ENCODE measurements at places on chromosomes 16 and 17.

DNA sequence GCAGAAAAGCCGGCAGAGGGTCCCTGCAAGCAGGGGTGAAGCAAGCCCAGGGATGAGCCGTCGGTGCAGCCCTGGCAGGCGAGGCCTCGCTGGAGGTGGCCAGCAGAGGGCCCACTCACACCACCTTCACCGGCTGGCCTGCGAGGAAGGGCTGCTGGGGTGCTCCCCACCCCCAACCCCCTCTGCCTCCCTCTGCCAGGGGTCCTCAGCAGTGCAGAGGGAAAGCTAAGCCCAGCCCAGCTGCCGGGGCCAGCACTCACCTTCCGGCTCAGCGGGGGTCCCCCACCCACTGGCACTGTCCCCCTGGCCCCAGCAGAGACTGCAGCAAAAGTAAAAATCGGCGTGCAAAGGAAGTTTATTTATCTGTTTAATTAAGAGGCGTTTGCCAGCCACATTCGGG is 113.4 kb downstream of the ENGASE start:
- DNase-seq: no peak

DNA sequence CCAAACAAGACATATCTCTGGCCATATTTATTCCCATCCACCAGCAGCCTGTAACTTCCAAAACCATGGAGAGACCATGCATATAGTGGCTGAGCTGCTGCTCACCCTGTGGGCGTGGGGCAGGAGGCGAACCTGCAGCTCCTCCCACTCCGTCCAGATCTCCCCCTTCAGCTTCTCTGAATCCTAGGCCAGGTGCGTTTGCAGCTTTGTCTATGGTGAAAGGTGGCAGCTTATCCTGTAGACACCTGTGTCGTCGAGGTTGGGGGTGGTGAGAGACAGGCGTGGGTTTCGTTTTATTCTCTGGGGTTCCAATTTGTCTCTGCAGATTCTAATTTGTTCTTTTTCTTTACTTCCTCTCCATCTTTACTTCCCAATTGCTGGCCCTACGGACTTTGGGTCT is 9.7 kb upstream of the ANKS4B start:
- DNase-seq: no peak

DNA sequence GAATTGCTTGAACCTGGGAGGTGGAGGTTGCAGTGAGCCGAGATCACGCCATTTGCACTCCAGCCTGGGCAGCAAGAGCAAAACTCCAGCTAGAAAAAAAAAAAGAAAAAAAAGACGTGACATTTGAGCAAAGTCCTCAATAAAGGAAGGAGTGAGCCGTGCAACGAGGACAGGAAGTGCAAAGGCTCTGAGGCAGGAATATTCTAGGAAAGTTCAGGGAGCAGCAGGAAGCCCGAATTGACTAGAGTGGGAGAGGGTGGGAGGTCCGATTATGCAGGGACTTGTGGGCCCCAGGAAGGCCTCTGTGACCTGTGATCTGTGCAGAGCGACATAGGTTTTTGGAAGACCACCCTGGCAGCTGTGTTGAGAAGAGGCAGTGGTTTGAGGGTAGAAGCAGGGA is 8.6 kb upstream of the LASP1NB start:
- DNase-seq: no peak

DNA sequence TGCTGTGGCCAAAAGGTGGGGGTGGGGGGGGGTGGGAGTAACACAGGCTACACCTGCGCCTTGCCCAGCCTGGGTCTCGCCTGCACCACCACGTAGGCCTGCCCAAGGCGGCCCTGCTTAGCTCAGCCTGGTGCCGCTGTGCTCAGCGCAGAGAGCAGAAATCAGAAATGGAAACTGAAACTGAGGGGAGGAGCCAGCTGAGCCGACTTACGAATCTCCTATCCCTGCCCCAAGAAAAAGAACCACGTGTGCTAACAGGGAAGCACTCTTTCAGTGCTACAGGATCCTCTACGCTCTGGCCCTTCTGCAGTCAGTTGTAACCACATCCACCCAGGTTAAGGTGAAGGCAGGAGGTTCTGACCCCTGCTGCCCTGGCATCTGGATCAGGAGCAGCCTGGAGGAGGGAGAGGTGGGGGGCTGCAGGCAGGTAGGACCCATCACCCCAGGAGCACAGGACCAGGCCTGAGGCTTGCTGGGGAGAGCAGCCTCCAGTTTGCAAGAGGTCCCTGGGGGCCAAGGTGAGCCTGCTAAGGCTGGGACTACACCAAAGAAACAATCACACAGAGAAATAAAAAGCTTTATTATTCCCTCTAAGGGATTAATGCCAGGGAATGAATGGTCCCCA is at the start of gene DHX58:
TSS of gene DHX58 (minus strand) at position 163 of the 625 bp plus-strand sequence. CDS start 822 bp downstream, outside the sequence.
- peak; percentile 80 for DNase-seq

DNA sequence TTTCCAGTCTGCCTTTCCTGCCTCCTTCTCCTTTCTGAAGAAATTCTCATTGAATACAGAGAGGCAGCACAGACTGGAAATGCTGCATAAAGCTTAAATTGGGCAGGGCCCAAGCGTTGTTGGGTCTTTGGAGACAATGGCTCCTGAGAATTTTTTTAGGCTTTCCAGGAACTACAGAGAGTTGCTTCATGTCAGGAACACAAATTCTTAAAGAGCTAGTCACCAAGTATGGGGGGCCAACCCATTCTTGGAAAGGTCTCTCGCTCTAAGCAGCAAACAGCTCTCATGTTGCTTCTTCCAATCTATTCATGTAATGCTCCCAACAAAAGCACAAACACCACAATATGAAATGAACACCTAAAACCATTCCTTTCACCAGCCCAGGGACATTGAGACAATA is 6.9 kb downstream of the HNF1B start:
- no peak for DNase-seq

- peak; percentile 74 for DNase-seq
Observed at GRCh38 chr17:39547713-39548478, 59.8 kb downstream of the NEUROD2 start.

- DNase-seq: no peak
Observed at GRCh38 chr17:40356990-40357881, 7.3 kb downstream of the GJD3 start.

- DNase-seq: no peak
Observed at GRCh38 chr17:29156781-29157180, 23.4 kb downstream of the MYO18A start.

- DNase-seq: no peak
Observed at GRCh38 chr16:57239107-57239506, 6.0 kb upstream of the ARL2BP start.

DNA sequence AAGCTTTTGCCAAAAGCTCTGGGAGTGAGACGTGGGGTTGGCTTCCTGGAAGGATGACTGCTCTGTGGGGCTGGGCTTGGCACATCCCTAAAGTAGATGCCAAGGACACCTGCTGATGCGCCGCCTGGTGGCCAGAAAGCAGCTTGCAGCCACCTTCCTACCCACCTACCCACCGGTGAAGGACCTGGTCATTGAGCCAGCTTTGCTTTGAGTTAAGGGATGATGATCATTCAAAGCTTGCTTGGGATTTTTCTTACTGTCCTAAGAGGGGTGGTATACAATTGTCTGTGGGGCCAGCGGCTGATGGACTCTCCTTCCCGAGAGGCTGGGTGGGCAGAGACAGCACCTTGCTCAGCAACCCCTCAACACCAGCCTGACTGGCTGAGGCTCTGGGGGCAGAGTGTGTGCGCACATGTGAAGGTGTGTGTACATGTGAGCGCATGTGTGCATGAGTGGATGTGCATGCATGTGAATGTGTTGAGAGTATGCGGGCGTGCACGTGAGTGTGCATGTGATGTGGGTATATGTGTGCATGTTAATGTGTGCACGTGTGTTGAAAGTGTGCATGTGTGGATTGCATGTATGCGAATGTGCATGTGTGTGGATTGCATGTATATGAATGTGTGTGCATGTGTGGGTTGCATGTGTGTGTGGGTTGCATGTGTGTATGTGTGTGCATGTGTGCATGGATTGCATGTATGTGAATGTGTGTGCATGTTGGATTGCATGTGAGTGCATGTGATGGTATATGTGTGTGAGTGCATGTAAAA is 18.6 kb downstream of the C1QTNF1 start:
- DNase-seq: peak; percentile 54

GRCh38 chr16:30186782-30187555 is 3.6 kb downstream of the CORO1A start:
- DNase-seq: peak; percentile 74

- no peak for DNase-seq
Observed at GRCh38 chr17:72749119-72749572, 343.3 kb downstream of the SLC39A11 start.

DNA sequence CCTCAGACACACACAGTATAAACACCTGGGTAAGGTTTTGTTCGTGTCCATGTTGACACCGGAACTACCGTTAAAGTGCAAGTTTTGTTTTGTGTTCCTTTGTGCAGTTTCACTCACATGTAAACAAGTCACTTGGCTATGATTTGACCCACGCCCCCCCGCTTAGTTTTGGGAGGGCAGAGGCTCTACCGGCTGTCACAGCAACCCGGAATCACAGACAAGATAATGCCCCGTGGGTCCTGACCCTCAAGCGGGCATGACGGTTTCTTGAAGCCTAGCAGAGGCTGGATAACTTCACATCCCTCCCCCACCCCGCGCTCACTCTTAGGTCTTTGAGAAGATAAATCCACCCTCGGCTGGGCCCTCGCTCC is 1.7 kb downstream of the RASD1 start:
- DNase-seq: no peak

DNA sequence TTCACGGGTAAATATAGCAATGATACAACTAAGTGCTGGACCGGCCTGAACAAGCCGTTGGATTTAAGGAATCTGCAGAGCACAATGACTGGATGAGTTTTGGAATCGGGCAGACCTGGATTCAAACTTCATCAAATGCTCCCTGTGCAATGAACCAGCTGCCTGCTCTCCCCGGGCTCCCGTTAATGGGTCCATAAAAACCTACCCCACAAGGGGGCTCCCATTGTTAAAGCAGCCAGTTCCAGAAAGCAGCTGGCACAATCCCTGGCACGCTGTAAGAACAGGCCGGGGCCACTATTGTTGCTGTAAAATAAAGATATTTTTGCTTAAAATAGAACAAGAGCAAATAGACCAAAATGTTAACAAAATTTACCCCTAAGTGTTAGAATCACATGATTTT is 131.9 kb downstream of the C16orf95 start:
- DNase-seq: no peak

DNA sequence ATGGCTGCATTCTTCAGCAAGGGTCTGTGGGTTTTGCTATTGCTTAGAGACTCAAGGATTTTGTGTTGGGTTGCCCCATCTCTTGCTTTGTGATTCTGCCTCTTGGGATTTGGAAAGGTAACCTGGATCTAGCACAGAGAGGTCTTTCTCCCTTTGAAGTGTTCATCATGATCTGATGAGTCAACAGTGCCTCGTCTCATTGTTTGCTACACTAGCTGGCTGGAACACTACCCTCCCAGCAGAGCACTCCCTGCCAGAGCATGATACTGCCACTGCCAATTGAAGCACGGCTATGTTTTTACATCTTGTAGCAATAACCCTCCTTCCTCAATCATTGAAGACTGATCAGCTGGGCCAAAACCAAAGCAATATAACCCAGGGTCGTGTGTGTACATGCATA is 361.0 kb downstream of the CDH13 start:
- no peak for DNase-seq

Data from hematopoietic multipotent progenitor cell treated with erythropoietin and hydrocortisone succinate and interleukin-3 and kit ligand, for 15 days (in vitro differentiated cells).